ENCODE measurements at places on chromosomes 11 and 22.

- DNase-seq, result peak; percentile 31
Observed at GRCh38 chr11:76637491-76638269, 32.9 kb downstream of the LRRC32 start.

GRCh38 chr22:48622891-48623545, 1204.7 kb downstream of the BRD1 start:
- DNase-seq, result no peak

DNA sequence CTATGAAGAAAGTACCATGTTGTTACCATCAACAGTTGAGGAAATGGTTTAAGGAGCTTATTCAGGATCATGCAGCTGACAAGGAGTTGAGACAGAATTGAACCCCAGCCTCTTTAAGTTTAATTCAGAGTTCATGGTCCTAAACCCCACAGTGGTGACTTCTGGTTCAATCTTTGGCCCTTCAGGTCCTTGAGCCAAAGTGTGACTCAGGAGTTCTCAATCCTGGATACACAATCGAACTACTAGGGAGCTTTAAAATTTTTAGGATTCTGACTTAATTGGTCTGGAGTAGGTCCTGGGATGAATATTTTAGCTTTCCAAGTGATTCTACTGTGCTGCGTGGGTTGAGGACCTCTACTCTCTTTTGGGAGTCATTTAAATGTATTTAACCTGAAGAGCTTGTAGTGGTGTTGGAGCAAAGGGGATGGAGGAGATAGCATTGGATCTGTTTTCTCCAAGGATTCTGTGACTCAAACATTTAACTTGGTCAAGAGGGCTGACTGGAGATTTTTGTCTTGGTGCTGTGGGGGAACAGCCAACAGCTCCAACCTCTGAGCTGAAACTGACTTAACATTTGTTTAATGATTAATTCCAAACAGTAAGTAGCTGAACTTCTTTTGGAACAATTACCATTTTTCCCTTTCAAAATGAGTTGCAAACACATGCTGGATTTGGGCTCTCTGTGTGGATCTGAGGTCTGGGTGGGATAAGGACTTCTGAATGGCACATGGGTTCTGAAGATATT, 80.1 kb downstream of the INSC start:
- no peak for DNase-seq

DNA sequence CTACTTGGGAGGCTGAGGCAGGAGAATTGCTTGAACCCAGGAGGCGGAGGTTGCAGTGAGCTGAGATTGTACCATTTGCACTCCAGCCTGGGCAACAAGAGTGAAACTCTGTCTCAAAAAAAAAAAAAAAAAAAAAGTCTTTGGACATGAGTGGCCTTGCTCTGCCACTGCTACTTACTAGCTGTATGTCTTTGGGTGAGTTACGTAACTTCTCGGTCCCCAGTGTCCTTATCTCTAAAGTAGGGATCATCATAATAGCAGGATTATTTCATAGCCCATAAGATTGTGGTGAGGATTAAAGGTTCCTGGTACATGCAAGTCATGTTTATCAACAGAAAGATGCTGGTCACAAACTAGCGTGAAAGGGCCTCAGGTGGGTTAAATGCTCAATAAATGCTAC, 53.9 kb upstream of the HEPHL1 start:
- DNase-seq, result no peak

- DNase-seq, result no peak
Observed at GRCh38 chr11:107265591-107266121, 192.0 kb downstream of the CWF19L2 start.

DNA sequence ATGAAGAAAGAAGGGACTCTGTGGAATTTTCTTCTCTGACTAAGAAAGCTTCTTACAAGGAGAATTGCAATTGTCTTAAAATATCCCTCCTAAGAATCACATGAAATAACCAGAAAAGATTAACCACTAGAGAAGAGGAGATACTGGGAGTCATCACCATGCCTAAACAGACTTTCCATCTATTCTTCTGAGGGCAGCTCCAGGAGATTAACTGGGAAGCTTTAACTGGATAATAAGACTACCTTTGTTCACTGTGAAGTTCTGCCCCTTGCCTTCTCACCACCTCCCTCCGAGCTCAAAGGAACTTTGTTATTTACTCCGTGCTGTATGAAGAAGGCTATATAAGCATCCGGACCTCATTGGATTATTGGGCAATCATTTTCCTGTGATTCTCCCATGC, 24.5 kb upstream of the MMP7 start:
- DNase-seq, result no peak

- no peak for DNase-seq
Observed at GRCh38 chr22:49400941-49401598, 426.6 kb downstream of the BRD1 start.

- no peak for DNase-seq
Observed at GRCh38 chr11:17894929-17895658, 117.8 kb downstream of the SERGEF start.

DNA sequence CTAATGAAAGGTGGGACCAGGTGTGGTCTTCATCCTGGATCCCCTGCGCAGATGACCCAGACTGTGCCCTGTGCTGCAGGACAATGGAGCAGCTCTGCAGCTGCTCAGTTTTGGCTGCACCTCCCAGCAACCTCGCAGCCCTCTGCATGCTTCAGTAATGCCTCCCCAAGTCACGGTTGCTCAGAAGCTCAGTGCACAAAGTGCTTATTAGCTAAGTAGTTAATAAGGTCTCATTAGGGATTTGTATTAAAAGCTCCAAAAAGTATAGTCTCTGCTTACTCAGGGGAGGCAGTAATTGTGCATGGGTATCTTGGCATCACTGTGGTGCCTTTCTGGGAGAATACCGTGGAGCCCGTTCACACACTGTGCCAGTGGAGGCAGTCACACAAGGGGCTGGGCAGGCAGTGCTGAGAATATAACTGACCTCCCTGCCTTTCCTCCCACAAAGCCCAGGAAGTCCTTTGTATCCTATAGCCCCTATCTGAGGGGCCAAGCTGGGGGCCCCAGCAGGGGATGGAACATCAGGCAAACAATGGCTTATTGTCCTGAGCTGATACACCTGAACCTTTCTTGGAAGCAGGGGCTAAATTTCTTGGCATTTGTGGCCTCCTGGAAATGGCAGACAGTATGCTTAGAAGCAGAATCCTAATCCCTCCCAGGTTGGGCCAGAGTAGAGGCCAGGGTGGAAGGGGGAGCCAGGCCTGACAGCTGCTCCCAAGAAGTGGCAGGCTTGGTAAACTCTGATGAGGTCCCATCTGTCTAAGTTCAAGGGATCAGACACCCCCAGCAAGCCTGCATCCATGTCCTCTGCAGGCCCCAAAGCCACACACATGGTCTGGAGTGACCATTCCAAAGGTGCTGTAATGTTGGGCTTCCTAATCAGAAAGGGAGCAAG, 125.5 kb upstream of the PARVA start:
- DNase-seq, result no peak

DNA sequence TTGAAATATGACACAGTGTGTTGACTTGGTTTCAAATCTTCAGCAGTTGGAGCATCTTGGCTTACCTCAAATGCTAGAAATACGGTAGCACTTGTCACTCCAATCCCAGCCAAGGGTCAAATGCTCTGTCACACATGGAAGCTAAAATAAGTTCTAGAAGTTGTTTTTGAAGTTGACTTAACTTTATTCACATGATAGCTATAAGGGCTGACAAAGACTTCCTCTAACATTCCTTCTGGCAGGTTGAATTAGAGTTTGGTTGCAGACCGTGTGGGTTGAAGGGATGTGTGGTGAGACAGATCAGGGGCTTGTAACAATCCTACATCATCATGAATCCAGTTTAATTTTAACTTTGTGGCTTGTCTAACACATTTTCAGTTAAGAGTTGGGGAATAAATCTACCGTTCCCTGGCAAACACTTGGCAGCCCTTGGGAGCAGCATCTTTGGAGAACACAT, 4.6 kb downstream of the SLN start:
- no peak for DNase-seq

GRCh38 chr11:94338651-94339050, 34.3 kb downstream of the IZUMO1R start:
- no peak for DNase-seq

DNA sequence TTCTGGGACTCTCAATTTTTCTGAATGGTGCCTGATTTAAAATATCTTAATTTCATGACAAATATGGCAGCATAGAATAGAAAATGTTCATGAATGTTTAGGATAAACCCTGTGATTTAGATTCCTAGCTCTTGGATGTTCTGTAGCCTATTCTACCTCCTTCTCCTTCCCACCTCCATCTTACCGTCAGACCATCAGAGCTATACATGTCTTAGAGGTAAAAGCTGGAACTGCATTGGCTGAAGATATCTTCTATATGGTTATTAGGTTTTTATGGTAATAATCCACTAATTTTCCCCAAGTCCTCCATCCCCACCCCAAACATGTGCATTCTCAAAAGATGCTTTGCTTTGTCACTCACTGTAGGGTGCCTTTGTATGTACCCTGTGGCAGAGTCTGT, 46.9 kb upstream of the CSTF3 start:
- no peak for DNase-seq

GRCh38 chr11:61777234-61778090, 14.9 kb downstream of the TMEM258 start:
- no peak for DNase-seq

DNA sequence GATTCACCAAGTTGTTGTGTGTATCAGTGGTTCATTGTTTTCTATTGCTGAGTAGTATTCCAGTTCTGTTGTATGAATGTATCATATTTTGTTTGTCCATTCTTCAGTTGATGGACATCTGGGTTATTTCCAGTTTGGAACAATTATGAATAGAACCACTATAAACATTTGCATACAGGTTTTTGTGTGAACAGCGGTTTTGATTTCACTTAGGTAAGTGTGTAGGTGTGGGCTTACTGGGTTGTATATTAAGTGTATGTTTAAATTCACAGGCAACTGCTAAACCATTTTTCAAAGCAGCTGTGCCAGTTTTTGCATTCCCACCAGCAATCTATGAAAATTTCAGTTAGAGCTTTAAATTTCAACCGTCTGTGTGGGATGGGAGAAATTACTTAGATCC, 217.8 kb downstream of the NELL1 start:
- no peak for DNase-seq

- no peak for DNase-seq
Observed at GRCh38 chr11:22415476-22415875, 77.3 kb downstream of the SLC17A6 start.

DNA sequence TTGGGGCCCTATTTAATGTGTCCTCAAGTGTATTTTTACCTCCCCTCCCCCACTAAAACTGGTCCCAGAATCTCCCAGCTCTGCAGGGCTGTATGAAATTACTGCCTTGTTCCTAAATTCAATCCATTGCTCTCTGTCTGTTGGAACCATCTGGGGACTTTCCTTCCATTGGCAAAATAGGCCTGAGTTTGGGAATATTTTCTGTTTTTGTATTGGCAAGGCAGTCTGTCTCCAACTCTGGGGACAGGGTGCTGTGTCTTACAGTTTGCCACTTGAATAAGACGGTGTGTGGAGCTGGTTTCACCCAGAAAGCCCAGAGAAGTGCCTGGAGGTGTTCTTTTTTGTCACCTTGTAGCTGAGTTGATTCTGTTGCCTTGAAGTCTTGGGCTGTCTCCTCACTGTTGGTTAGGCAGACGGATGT, 1.3 kb downstream of the PACS1 start:
- DNase-seq, result no peak

GRCh38 chr11:114132417-114132816, 72.9 kb downstream of the ZBTB16 start:
- no peak for DNase-seq

DNA sequence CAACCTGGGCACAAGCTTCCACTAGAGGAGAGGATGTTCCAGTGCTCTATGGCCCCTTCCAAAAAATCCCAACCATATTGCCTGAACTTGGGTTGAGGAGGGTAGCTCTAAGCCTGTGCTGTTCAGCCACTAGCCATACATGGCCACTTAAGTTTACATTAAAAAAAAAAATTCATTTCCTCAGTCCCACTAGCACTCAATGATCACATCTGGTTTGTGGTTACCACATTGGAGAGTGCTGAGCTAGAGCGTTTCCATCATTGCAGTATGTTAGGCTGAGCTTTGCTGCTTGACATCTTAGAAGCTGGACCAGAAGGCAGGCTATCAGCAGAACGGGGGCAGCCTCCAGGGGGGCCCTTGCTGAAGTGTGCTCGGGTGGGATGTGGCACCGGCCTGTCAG, 43.5 kb upstream of the CYP2D6 start:
- DNase-seq, result no peak

- DNase-seq, result no peak
Observed at GRCh38 chr11:115890500-115890899, 386.3 kb upstream of the CADM1 start.

- DNase-seq, result no peak
Observed at GRCh38 chr22:37098976-37099591, 10.4 kb downstream of the TMPRSS6 start.

GRCh38 chr11:5809122-5809519, 397 bp downstream of the OR52N2 start:
- DNase-seq, result peak; percentile 52

DNA sequence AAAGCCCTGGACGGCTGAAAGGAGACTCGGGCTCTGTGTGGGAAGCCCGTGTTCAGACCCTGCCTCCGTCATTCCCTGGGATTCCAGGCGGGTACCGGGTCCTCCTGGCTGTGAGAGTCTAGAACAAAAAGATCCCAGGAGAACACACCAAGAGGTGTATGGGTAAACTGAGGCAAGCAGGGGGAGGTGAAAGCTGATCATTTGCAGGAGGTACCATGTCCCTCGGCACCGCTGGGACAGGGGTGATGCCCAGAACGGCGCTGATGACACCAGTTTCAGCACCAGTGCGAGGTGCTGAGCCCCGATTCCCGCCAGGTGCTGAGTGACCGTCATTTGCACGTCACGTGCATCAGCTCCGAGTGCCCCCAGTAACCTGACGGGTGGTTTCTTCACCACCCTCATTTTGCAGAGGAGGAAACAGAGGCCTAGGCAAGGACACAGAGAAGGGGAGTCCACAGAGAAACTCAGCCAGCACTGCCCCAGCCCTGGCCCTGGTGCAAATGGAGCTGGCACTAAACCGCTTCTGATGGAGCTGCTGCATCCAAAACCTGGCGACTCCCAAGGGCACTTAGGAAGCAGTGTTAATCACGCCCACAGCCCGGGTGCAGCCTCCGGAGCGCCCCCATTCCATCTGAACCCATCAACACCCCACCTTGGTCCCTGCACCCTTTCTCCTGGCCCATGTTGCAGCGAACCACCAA, 16.8 kb downstream of the MACROD1 start:
- no peak for DNase-seq

DNA sequence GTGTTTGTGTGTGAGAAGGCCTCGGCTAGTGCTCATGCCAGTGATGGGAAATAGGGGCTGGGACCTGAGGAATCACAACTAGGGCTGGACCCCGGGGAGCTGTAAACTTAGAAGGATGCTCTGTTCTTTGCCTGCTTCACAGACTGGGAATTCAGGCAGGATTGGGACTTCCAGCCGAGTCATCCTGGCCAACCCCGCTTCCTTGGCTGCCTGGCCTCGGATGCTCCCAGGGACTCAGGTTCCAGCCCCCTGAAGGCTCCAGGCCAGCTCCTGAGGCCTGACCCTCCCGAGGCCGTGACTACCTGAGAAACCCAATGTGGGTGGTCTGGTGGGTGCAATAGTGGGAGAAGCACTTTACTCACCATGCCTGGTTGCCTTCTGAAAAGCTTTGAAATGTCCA, 44.7 kb downstream of the IRAG1 start:
- no peak for DNase-seq

- no peak for DNase-seq
Observed at GRCh38 chr22:24403346-24403745, 24.1 kb upstream of the ADORA2A start.

GRCh38 chr11:132821499-132821898, 710.8 kb downstream of the OPCML start:
- no peak for DNase-seq

GRCh38 chr11:118645066-118645715, 34.3 kb downstream of the TREH start:
- DNase-seq, result no peak

GRCh38 chr11:11229647-11230046, 123.4 kb downstream of the CSNK2A3 start:
- DNase-seq, result no peak

GRCh38 chr22:37328017-37328416, 45.7 kb downstream of the CYTH4 start:
- no peak for DNase-seq
